ENCODE measurements at places on chromosomes 4 and X. TPM values are rescaled to one million over a fixed set of nuclear protein-coding genes. Genes with fewer than 3 reads are reported as not detected.

DNA sequence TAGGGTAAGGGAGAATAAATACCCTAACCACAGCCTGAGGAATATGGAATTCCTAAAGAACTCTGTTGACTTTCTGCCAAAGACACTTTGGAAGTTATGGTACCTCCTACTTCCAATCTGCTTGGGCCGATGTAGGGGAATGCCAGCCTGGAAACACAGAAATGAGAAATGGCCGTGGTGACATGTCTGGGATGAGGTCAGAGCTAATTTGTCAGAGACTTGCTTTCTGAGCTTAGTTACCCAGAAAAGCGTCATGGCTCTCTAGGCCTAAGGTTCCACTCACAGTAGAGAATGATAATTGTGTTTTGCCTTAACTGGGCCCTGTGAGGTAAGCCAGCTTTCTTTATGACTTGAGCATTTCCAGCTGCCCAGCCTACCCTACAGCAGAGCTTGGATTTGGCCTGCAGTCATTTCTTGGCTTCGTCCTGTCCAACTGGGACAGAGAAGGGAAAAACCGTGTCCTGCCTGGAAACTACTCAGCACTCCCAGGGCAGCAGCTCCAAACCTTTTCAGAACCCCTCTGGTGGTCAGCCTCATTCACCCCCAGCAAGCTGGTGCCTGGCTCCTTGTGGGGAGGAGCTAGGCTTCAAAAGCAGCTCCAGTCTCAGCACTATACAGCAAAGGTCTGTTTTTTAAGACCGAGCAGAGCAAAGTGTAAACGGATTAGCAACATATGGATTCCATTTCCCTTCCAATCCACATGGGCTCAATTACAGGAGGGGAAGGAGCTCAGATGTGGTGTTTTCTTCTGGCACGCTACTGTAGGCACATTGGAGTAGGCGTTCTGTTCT, 92.3 kb downstream of the RLIM start:
- DNase-seq = peak; percentile 32

- no peak for DNase-seq
Observed at GRCh38 chr4:7402526-7402925, 32.2 kb downstream of the PSAPL1 start.

- DNase-seq = no peak
Observed at GRCh38 chr4:8224975-8225625, 26.0 kb downstream of the SH3TC1 start.

DNA sequence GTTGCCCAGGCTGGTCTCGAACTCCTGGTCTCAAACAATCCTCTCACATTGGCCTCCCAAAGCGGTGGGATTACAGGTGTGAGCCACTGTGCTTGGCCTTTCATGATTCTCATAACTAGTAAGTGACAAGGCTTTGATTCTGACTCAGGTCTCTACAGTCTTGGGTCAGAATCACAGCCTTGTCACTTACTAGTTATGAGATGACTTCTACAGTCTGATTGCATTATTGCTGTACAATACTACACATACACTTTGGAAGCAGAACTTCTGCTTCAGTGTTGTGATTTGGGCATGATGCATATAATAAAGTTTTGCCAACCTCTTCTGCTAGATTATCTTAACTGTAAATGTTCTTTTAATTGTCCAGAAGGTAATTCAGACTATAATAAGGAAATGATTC, 123.3 kb downstream of the KDM6A start:
- no peak for DNase-seq

DNA sequence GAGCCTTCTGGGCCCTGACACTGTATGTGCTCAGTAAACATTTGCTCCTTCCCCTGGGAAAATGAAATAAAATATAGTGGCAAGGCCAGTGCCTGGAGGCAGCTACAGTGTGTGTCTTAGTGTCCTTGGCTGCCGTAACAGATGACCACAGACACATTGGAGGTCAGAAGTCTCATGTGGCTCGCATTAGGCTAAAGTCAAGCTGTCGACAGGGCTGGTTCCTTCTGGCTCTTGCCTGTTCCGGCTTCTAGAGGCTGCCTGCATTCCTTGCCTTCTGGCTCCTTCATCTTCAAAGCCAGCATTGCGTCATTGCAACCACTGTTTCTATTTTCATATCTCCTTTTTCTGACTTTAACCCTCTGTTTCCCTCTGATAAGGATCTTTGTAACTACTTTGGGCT, 83.6 kb upstream of the STX18 start:
- no peak for DNase-seq

DNA sequence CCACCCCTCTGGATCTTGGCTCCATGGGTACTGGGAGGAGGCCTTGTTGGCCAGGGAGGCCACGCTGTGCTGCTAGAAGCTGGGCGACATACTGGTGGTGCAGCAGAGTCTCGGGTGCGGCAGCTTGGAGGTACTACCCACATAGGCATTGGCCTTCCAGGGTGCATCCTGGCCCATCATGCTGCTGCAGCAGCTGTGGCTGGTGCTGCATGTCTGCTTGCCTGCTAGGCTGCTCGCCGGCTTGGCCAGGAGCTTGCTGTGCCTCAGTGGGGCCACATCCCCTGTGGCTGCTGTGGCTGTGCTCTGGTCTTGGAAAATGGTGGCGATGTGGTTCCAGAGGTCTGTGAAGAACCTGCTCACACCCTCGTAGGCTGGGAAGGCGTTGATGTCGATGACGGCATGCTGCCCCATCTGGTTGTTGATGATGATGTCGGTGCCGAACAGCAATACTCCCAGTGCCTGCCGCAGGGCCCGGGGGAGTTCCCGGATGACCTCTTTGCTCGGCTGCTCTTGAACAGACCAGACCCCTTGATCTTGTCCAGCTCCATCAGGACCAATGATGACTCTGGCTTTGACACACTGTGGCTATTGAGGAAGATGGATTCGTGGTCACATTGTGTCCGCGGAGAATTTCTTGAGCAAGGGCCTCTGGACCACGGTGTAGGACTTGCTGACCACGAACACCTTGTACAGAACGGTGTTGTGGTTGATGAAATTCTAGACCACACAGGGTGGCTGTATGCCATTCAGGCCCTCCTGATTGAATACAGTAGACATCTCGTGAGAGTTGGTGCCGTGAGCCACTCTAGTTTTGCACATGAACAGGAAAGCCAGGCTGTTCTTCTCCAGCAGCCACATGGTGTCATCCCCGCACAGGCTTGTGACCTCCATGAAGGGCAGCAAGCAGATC, 11.8 kb downstream of the RBM10 start:
- no peak for DNase-seq

DNA sequence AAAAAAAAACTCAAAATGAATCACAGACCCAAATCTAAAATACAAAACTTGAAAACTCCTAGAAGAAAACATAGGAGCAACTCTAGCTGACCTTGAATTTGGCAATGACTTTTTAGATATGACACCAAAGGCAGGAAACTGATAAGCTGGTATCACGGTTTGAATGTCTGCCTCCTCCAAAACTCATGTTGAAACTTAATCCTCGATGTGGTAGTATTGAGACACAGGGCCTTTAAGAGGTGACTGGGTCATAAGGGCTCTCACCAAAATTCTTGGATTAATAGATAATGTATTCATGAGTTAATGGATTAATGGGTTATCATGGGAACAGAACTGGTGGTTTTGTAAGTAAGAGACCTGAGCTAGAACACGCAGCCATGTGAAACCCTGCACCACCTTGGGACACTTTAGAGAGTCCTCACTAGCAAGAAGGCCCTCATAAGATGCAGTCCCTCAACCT, 40.5 kb downstream of the FRYL start:
- no peak for DNase-seq

- DNase-seq = no peak
Observed at GRCh38 chr4:10416441-10416840, 40.8 kb downstream of the ZNF518B start.

DNA sequence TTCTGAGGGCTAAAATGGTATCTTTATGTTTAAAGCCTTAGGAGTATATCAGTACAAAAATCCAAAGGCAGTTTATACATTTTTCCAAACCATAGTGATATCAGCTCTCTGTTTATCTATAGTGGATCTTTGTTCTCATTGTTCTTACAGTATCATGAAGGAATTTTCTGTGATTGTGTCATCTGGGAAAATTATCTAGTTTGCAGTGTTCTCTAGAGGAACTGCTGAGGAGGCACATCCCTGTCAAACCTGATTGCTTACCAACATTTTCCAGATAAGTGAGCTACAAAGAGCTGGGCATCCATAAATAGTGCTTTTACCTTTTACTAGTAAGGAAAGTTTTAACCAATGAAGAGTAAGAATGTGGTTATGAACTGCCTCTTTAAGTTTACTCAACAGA, 44.9 kb upstream of the SLC25A31 start:
- DNase-seq = no peak

DNA sequence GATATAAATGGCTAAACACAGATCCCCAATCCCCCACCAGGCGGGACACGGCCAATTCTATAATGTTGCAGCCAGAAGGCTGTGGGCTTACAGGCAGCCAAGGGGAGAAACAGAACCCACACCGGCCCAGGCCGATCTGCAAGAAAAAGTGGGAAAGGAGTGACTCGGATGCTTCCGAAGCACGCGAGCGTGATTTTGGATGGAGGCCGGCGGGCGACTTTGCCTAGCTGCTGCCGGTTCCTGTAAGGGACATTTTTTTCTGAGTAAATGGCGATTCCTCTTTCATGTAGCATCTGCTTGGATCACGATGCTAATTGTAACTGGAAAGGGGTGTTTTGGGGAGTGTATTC, 470.2 kb downstream of the PCDH19 start:
- DNase-seq = no peak

GRCh38 chr4:99572527-99573240, 1.9 kb upstream of the MTTP start:
- DNase-seq = no peak

DNA sequence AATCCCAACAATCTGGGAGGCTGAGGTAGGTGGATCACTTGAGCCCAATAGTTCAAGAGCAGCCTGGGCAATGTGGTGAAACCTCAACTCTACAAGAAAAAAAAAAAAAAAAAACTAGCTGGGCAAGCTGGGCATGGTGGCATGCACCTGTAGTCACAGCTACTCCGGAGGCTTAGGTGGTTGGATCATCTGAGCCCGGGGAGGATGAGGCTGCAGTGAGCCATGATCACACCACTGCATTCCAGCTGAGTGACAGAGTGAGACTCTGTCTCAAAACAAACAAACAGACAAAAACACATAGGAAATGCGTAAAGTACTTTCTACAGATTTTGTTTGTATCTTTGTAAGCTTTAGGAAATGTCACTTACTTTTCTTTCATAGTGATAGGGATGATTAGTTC, 307.2 kb upstream of the NR3C2 start:
- DNase-seq = no peak

GRCh38 chr4:5379895-5380294, 328.5 kb downstream of the EVC2 start:
- DNase-seq = no peak

- no peak for DNase-seq
Observed at GRCh38 chr4:16705341-16705740, 193.1 kb downstream of the LDB2 start.

Gene GPR50
- 0.26 TPM for total RNA-seq

Gene MXRA5
- 100 TPM for total RNA-seq

Data from urinary bladder (tissue), 4 donors.